Omental fat pad (tissue), 4 donors: ENCODE measurements at places on chromosomes 3 and 15.

GRCh38 chr3:138879541-138880380 lies 45.0 kb upstream of the PIK3CB start:
- no peak for DNase-seq

GRCh38 chr15:89910891-89911626 lies 1.7 kb downstream of the ARPIN start:
- DNase-seq, result no peak

DNA sequence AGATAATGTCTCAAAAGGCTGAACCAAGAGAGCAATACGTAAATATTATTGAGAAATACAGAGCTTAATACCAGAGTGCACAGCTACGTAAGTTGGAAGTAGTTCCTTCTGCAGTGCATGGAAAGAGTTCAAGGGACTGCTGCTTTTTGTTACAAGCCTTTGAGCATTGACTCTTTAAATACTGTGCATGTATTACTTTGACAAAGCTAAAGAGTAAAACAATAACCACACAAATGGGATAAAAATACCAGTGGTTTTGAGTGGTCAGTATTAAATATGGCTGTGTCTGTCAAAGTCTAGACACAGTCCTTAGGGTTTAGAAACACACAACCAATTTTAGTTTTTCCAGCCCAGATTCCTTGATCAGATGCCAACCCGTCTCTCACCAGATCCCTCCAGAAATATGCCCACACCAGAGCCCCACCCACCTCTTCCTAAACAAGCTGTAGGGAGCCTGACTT lies 62.1 kb downstream of the SSR3 start:
- no peak for DNase-seq

DNA sequence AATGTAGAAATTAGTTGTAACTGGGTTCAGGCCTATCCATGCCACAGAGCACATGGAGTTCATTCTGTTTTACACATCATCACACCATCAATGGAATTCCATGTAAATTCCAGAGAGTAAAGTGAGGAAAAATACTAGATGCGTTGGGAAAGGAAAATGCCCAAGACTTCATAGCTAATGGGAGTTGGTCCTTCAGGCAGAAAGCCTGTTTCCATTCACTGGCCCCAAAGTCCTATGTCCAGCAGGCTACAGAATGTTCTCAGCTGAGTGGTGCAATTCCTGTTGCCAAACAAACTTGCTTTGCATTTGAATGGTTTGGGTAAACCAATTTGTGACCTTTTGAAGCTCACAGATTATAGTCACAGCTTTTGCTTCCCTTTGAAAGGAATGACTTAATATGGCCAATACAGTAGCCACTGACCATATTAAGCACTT lies 164.6 kb upstream of the PFN2 start:
- no peak for DNase-seq

DNA sequence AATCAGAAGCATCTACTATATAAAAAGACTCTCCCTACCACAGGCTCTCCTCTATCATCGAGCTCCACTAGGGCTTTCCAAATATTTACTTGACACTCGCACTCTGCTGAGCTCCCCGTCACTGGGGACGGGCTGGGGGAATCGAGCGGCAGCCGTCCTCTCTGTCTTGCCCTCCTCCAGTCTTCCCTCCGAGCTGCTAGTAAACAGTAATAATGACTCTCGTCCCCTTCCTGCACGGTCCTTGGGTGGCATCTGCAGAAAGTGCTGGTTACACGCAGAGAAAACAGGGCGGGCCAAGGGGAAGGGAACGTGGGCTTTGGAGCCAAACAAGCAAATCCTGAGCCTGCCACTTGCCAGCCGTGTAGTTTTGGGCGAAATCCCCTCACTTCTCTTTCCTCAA lies 96.6 kb downstream of the LRIG1 start:
- DNase-seq, result no peak

DNA sequence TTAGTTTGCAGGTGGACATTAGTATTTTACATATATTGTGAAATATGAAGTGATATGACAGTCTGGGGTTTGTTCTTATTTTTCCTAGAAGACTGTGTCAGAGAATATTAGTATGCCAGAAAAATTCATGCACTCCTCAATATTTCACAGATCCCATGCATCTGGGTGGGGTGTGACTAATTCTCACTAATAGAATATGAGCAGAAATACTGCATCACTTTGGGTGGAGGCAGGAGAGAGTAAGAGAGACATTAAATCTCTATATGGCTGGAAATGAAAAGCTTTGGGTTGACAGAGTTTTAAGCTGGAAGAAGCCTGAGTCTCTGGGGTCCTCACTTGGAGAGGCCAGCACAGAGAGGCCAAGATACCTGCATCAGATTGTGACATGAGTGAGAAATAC lies 101.3 kb upstream of the DPH6 start:
- DNase-seq, result no peak

DNA sequence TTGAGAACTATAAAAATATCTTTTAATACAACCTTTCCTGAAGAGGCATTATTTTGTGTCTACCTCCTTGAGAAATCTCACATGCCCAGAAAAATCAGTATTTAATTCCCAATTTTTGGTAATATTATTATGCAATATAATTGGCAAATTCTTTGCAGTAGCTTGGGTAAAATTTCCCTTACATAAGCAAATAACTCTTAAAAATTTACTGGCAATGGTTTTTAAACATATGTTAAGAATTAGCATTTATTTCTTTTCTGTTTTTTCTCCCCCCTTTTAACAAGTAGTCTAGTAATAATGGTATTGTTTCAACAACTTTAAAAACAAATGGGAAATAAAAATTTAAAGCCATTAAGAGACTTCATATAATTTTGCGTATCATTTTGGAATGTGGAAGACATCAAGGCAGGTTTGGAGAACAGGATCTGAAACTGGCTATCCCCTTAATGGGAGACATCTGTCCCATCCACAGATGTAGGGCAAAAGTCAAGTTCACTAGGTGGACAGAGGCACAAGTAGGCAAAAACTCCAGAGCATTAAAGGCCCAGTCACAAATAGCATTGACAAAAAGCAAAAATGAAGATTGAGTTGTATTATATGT lies 89.6 kb upstream of the AADACL2 start:
- no peak for DNase-seq

DNA sequence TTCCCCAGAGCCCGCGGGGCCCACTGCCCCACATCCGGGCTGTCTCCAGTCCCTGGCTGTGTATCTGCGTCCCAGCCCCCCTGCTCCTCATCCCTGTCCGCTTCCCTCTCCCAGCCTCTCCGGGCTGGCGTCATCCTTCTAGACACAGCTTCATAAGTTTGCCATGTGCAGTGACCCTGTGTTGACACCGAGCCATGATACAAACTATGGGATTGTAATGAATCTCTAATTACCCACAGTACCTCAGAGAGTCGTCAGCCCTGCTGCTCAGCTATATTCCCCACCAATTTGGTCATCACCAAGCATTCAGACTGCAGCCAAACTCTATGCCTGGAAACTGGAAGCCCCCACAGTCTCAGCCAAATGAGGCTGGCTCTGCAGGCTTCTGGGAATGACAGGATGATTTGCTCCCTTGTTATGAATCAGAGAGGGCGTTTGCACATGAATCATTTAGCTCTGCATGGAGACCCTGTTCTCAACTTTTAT lies 466.1 kb upstream of the ATP11B start:
- no peak for DNase-seq

- no peak for DNase-seq
Observed at GRCh38 chr15:100772478-100772877, 107.2 kb upstream of the ALDH1A3 start.
